IMR-90 (cell line): ENCODE measurements at places on chromosomes 3 and 15. TPM values are rescaled to one million over a fixed set of nuclear protein-coding genes. Genes with fewer than 3 reads are reported as not detected.
A peak's percentile ranks its signal among the peaks of the same experiment; 100 is the strongest.

DNA sequence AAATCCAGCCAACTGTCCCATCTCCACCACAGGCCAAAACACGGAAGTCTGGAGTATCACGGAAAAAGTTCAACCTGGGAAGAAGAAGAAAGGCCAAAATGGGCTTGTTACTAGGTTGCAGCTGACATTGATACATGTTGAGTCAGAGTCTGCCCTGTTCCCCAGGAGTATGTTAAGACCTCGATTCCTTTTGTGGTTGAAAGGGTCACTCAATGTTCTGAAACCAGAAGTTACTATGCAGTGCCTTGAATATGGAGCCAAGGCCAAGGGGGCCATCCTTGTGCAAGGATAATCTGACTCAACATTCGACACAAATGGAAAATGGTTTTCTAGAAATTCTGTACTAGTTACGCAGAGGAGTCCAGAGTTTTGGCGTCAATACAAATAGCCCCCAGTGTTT is 104.2 kb downstream of the DGKG start:
- DNase-seq = peak; percentile 10

GRCh38 chr3:127438371-127438770 is 150.5 kb upstream of the PRR20G start:
- DNase-seq = no peak

The SCN11A gene
- total RNA-seq = under 0.01 TPM in 1 of 2 replicates, not detected in the other

DNA sequence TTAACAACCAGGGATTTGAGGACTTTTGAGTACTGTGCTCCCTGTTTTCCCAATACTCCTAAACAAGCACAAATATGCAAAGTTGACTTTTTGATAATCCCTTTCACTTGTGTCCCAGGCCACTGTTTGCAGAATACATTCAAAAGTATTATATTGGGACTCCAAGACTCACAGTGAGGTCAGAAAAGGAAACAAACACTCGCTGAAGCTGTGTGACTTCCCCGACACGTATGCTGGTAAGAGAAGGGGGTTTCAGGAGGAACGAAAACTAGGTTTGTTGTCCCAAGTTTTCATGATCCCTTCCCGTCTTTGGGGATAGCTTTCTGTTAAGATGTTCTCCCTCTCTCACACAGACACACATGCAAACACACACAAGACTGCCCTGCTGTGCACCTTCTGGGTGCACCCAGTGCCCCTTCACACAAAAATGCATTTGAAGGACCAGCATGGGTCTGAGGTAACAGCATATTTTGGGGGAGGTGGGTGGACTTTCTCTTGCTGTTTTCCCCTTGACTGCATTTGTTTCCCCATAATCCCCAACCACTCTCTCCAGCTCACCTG is 225.2 kb upstream of the PRICKLE2 start:
- no peak for DNase-seq

The GOLGA8T gene
- not detected in 2 replicates for total RNA-seq
